Urothelium cell line (cell line): ENCODE measurements at places on chromosomes 4 and X.
A peak's percentile ranks its signal among the peaks of the same experiment; 100 is the strongest.

- no peak for DNase-seq
Observed at GRCh38 chr4:101236097-101236496, 111.2 kb downstream of the PPP3CA start.

DNA sequence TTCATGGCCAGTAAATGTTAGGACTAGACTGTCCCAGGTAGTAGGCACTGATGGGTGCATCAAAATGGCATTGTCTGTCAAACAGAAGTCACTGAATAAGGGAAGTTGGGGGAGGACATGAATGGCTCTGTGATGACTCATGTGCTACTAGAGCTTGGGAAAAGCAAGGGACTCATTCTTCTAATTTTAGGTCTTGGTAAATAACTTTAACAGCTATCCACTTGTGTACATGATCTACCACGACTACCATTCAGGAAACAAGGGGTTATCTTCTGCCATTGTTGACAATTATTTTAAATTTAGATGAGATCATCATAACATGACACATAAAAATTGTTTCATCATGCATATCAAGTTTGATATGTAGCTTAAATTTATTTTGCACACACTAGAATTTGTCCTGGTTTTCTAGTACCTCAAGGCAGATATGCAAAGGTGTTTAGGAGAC lies 6.3 kb downstream of the AREG start:
- DNase-seq: peak; percentile 65

GRCh38 chr4:22072726-22073125 lies 124.2 kb upstream of the KCNIP4 start:
- no peak for DNase-seq

DNA sequence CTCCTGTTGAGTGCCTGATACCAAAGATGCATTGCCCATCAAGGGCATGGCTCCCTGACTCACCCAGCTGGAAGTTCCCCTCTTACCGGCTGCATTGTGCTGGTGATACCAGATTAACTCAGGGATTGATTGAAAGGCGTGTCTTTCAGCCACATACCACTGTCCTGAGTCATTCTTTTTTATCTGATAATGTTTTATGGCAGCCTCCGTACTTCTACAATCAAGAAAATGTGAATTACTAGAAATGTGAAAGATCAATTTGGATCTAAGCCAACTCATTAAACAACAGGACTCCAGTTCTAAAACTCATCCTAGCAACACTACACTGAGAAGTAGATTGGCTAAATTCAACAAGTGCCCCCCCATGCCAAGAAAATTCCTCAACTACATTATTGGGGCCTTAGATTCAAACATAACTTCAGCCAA lies 40.0 kb downstream of the TXK start:
- DNase-seq: peak; percentile 71

GRCh38 chr4:111943796-111944203 lies 201.5 kb upstream of the FAM241A start:
- peak; percentile 73 for DNase-seq

DNA sequence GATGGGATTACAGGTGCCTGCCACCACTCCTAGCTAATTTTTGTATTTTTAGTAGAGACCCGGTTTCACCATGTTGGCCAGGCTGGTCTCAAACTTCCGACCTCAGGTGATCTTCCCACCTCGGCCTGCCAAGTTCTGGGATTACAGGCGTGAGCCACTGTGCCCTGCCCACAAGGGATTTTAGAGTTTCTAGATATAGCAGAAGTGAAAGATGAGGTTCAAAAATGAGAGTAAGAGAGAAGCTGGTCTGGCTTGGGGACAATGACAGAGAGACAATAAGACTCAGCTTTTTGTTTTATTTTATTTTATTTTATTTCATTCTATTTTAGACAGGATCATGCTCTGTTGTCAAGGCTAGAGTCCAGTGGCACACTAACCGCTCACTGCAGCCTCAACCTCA lies 30.6 kb downstream of the TRIM61 start:
- no peak for DNase-seq

GRCh38 chr4:53541577-53542206 lies 49.6 kb downstream of the LNX1 start:
- peak; percentile 29 for DNase-seq

DNA sequence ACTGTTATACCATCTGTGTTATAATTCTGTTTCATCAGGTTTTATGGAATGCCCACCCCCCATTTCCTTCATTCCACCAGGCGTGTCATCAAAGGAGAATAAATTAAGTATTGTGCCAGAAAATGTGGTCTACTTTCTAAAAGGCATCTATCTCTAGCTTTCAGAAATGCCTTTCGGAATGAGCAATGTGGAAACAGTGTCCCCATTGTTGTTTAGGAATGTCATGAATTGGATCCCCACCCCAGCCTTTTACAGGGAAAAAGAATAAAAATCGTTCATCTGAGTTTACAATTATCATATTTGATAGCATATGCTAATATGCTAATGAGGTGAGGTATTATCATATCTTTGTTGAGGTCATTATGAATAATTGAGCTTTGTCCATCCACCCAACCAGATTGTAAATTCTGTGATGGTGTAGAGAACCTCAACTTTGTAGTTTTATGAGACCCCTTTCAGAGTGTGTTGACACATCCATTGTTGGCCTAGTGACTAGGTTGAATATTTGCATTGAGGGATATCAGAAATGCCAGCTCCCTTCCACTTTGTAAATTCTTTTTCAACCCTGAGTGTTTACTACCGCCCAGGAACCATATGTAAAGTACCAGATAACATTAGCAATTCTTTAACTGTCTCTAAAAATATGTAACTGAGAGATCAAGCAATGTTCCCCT lies 56.2 kb upstream of the CCDC160 start:
- DNase-seq: peak; percentile 5

GRCh38 chrX:84873176-84873575 lies 130.5 kb upstream of the APOOL start:
- DNase-seq: no peak

- DNase-seq: no peak
Observed at GRCh38 chr4:137474711-137475301, 57.5 kb downstream of the PCDH18 start.

GRCh38 chrX:126489116-126489695 lies 63.4 kb downstream of the DCAF12L1 start:
- DNase-seq: no peak

- DNase-seq: peak; percentile 52
Observed at GRCh38 chr4:186190581-186191199, 677 bp upstream of the CYP4V2 start.

DNA sequence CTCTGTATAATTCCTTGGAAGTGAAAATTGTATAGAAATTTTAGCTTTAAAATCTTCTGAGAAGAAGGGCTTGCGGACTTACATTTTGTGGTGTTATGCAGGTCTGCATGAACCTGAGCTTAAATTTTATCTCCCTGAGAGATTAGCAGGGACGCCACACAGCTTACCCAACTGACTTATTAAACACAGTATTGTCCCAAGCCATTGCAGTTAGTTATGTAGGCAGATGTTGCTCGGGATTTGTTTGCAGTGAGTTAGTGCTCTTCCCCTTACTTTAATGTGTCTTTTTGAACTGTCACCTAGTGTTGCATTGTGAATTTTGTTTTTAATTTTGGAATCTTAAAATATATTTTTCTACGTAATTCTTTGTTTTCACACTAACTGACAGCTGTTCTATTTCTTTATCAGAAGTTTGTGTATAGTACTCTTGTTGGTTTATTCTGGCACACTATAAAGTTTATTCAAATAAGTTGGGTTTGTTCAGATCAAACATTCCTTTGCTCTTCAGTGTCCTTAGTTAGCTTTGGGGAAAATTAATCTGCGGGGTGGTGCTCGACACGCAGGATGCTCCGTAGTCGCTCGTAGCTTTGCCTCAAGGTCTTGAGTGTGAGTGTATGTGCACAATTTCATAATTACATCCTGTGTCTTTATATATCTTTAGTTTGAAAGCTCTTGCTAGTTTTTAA lies 145.4 kb downstream of the STIM2 start:
- DNase-seq: no peak

DNA sequence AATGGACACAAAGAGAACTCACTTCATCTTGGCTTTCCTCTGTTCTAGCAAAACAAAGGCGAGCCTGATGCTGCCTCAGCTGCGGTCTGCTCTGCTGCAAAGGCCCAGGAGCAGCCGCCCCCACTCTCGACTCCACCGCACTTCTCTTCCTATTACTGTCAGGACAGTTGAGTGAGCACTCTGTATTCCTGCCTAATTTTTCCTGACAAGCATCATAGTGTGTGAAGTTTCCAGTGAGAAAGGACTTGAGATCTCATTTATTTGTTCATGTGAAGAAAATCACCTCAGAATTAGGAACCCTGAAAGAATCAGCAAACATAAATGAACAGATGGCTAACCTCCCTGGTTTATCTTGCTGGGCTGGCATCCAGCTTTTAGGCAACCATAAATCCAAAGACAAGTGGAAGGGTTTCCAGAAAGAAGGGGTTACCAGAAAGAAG lies 15.6 kb downstream of the SCARB2 start:
- DNase-seq: peak; percentile 63
